Activated T-helper 2 cell treated with anti-CD3 and anti-CD28 coated beads, Interferon-gamma antibody, Interleukin-2, Interleukin-4, amounts not matched to agents 10 μg/mL and 5 μg/mL and 100 μg/mL, durations not matched to agents 14 hours and 24 hours and 36 hours (primary cell): ENCODE measurements at places on chromosomes 16 and 17. TPM values are rescaled to one million over a fixed set of nuclear protein-coding genes. Genes with fewer than 3 reads are reported as not detected.

DNA sequence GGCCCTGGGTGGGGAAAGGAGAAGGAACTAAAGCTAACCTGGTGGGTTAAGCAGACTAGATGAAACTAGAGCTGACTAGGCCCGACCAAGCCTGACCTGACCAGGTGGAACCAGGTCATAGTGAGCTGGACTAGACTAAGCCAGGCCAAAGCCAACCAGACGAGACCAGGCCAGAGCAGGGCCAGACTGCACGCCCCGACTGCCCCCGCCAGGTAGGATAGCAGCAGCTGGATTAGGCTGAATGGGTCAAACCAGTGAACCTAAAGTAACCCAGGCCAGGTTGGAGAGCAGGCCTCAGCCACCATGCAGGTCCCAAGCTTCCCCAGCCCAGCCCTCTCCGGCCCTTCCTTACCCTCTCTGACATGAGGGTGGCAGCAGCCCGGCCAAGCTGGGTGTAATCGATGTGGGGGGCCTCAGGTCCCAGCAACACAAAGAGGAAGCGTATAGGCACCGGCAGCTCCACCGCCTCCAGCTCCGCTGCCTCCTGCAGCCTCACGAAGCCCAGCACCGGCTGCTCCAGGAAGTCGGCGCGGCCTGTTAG is 9.1 kb downstream of the SLC4A1 start:
- no peaks in the 10 kb centered on the region for H3K27me3 ChIP-seq
- H3K4me1 ChIP-seq: no peaks in the 10 kb centered on the region
- H3K4me3 ChIP-seq: no peak overlapping the region
- no peak for DNase-seq

GRCh38 chr17:15361151-15361550 is 19.8 kb upstream of the TEKT3 start:
- no peaks in the 10 kb centered on the region for H3K4me1 ChIP-seq
- no peaks in the 10 kb centered on the region for H3K27me3 ChIP-seq
- H3K4me3 ChIP-seq: no peak overlapping the region
- H3K36me3 ChIP-seq: no peaks in the 10 kb centered on the region
- no peak for DNase-seq

- peak overlapping the region; percentile 95 for H3K4me3 ChIP-seq
- H3K27me3 ChIP-seq: no peaks in the 10 kb centered on the region
- H3K4me1 ChIP-seq: peaks cover 32% of the 10 kb centered on the region
- peaks cover 49% of the 10 kb centered on the region for H3K36me3 ChIP-seq
- peak; percentile 56 for DNase-seq
Measured at GRCh38 chr17:28949185-28950016, 1.9 kb downstream of the PHF12 start.

GRCh38 chr17:16820161-16820877 is 130.3 kb downstream of the CCDC144A start:
- no peaks in the 10 kb centered on the region for H3K4me1 ChIP-seq
- H3K27me3 ChIP-seq: no peaks in the 10 kb centered on the region

GRCh38 chr16:89063768-89064320 is 29.8 kb upstream of the ACSF3 start:
- no peak for DNase-seq
- H3K36me3 ChIP-seq: no peaks in the 10 kb centered on the region
- H3K4me1 ChIP-seq: no peaks in the 10 kb centered on the region
- H3K27me3 ChIP-seq: no peaks in the 10 kb centered on the region
- no peak overlapping the region for H3K27ac ChIP-seq

DNA sequence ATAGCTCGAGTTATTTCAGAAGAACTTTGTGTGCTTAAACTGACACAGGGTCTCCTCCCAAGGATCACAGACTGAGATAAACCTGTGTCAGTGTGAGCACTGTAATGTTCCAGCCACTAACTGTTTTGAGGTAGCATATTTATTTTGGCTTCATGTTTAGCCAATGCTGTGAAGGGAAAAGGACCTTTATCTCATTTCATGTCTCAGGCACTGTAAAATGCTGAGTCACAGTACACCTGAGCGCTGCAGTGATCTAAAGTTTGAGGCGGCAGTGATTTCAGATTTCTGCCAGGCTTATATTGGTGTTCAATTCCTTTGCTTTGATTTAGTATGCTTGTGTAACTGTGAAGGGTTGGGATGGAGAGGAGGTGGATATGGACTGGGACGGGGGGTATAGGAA is 3.1 kb upstream of the DNAJA2 start:
- peaks cover 30% of the 10 kb centered on the region for H3K4me1 ChIP-seq
- peak overlapping the region; percentile 8 for H3K27ac ChIP-seq
- H3K36me3 ChIP-seq: peaks cover 12% of the 10 kb centered on the region
- no peak for DNase-seq

- H3K36me3 ChIP-seq: peaks cover 34% of the 10 kb centered on the region
- H3K4me1 ChIP-seq: peaks cover 2% of the 10 kb centered on the region
- DNase-seq: no peak
- no peaks in the 10 kb centered on the region for H3K27me3 ChIP-seq
- H3K4me3 ChIP-seq: no peak overlapping the region
- no peak overlapping the region for H3K27ac ChIP-seq
Measured at GRCh38 chr17:62580947-62581346, 46.5 kb upstream of the MRC2 start.

DNA sequence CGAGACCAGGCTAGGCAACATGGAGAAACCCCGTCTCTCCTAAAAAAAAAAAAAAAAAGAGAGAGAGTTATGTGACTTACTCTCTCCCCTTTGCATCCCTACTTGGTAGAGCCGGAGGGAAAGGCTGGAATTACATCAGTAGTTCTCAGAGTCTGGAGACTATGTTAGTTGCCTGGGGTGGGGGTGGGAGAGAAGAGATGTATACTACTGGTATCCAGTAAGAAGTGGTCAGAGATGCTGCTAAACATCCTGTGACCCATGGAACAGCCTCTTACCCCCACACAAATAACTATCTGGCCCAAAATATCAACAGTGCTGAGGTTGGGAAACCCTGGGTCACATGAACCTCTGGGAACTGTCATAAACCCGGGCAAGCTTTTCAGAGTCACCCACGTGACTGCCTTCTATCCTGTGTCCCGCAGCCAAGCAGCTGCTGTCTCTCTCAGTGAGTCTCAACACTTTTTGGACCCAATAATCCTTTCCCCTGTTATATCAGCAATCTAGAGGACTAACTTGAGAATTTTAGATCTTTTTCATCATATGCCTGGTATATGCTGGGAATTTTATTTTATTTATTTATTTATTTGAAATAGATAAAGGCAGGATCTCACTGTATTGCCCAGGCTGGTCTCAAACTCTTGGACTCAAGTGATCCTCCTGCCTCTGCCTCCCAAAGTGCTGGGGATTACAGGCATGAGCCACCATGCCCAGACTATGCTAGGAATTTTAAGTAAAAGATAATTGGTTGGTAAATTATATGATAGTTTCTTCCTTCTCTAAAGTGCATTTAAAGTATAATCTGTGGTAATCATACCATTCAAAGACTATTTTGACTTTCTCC is 8.7 kb downstream of the EIF1 start:
- H3K4me1 ChIP-seq: peaks cover 17% of the 10 kb centered on the region
- no peak overlapping the region for H3K27ac ChIP-seq
- DNase-seq: no peak
- H3K36me3 ChIP-seq: peaks cover 26% of the 10 kb centered on the region
- no peak overlapping the region for H3K4me3 ChIP-seq

GRCh38 chr16:85243308-85243707 is 131.0 kb upstream of the CIBAR2 start:
- no peaks in the 10 kb centered on the region for H3K27me3 ChIP-seq
- DNase-seq: no peak
- no peaks in the 10 kb centered on the region for H3K4me1 ChIP-seq
- H3K4me3 ChIP-seq: no peak overlapping the region
- no peak overlapping the region for H3K27ac ChIP-seq
- no peaks in the 10 kb centered on the region for H3K36me3 ChIP-seq

- H3K4me1 ChIP-seq: no peaks in the 10 kb centered on the region
- H3K27me3 ChIP-seq: no peaks in the 10 kb centered on the region
- no peak overlapping the region for H3K4me3 ChIP-seq
Measured at GRCh38 chr17:71769850-71770249, 351.0 kb upstream of the SOX9 start.

GRCh38 chr17:9987779-9988585 is 82.9 kb upstream of the RCVRN start:
- H3K4me3 ChIP-seq: no peak overlapping the region
- H3K27me3 ChIP-seq: no peaks in the 10 kb centered on the region
- H3K27ac ChIP-seq: no peak overlapping the region
- H3K4me1 ChIP-seq: no peaks in the 10 kb centered on the region
- no peak for DNase-seq
- H3K36me3 ChIP-seq: no peaks in the 10 kb centered on the region

GRCh38 chr16:85296859-85297660 is 184.8 kb upstream of the CIBAR2 start:
- DNase-seq: peak; percentile 49
- H3K4me1 ChIP-seq: peaks cover 2% of the 10 kb centered on the region
- H3K4me3 ChIP-seq: no peak overlapping the region
- no peaks in the 10 kb centered on the region for H3K36me3 ChIP-seq
- peaks cover 4% of the 10 kb centered on the region for H3K27me3 ChIP-seq
- H3K27ac ChIP-seq: no peak overlapping the region

DNA sequence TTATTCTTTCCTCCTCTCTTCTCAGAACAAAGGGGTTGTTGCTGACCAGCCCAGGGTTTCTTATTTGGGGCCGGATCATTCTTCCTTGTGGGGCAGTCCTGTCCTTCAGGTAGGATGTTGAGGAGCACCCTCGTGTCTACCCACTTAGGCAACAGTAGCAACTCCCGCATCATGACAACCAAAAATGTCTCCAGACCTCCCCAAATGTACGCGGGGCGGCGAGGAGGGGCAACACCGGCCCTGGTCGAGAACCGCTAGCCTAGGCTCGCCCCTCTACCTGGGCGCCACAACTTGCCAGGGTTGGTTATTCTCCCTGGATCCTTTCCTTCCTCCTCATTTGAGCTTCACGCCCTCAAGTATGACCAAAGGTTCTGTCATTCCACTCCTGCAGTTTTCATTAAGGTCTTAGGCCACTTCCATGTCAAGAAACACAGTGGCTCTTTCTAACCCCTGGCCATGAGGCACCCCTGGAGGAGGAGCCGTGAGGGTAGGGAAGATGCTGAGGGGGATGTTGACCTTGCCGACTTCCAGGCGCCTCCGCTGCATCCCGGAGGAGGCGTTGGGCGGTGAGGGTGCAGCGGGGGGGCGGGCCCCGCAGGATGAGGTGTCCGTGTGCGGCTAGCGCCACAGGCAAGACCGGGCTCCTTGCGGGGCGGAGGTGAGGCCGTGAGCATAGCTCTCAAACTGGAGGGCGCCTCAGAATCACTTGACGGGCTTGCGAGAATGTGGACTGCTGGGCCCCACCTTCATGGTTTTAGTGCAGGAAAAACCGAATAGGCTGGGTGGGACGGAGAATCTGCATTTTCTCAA is 712 bp upstream of the SPECC1 start:
- H3K27me3 ChIP-seq: peaks cover 48% of the 10 kb centered on the region
- peak overlapping the region; percentile 85 for H3K4me3 ChIP-seq
- H3K27ac ChIP-seq: no peak overlapping the region
- H3K4me1 ChIP-seq: peaks cover 15% of the 10 kb centered on the region

- H3K4me1 ChIP-seq: peaks cover 18% of the 10 kb centered on the region
- peak overlapping the region; percentile 63 for H3K27ac ChIP-seq
- peaks cover 36% of the 10 kb centered on the region for H3K36me3 ChIP-seq
Measured at GRCh38 chr17:50482516-50482915, 3.9 kb downstream of the RSAD1 start.

GRCh38 chr16:71781741-71782140 is 26.9 kb downstream of the AP1G1 start:
- H3K27ac ChIP-seq: no peak overlapping the region
- no peak for DNase-seq
- no peak overlapping the region for H3K4me3 ChIP-seq
- peaks cover 10% of the 10 kb centered on the region for H3K4me1 ChIP-seq
- peaks cover 41% of the 10 kb centered on the region for H3K36me3 ChIP-seq

DNA sequence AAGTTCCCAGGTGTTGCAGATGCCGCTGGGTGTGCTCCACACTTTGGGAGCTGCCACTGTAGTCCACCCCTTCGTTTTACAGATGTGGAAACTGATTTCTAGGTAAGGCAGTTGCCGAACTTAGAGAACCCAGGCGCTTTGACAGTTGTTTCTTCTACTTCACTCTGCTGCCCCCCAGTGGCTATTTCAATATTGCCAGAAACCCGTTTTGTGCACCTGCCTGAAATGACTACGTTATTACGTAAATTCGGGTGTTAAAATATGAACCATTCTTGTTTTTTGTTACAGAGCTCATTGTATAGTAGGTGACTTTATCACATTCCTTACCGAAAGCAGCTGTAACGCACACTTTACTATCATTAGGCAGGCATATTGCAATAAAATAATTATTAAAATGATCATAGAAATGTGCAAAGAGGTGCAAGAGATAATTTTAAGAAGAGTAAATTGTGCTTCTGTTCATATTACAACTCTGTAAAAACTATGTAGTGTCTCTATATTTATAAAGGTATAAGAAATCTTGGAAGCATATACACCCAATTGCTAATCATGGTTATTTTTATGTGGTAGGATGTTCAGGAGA is 44.9 kb downstream of the OTOA start:
- H3K27ac ChIP-seq: no peak overlapping the region
- H3K36me3 ChIP-seq: no peaks in the 10 kb centered on the region
- H3K4me1 ChIP-seq: peaks cover 5% of the 10 kb centered on the region
- H3K27me3 ChIP-seq: peaks cover 2% of the 10 kb centered on the region
- DNase-seq: peak; percentile 71

DNA sequence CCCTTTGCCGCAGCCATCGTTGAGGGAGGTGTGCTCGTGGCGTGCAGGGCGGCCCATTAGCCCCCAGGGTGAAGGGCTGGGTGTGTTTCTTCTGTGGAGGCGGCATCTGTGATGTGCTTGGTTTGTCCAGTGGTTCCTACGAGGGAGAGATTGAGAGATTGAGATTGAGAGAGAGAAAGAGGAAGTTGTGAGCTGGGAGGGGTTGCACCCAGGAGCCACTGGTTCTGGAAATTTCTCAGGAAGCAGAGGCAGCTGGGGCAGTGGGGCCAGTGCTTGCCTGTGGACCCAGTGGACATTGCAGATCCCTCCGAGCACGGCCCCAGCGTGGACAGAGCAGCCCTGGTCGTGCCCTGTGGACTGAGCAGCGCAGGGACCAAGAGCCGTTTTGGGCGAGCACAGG is 72.0 kb upstream of the ZNF750 start:
- peaks cover 14% of the 10 kb centered on the region for H3K4me1 ChIP-seq
- peak overlapping the region; percentile 31 for H3K27ac ChIP-seq
- DNase-seq: no peak
- no peaks in the 10 kb centered on the region for H3K27me3 ChIP-seq

Gene PDIA2
- total RNA-seq: not detected in 2 replicates

Gene RNF43
- total RNA-seq: 20.5 and 23.9 TPM in 2 replicates

Gene SOX15
- 0.21 and 0.60 TPM in 2 replicates for total RNA-seq

Gene KLHL11
- 44.3 and 46.0 TPM in 2 replicates for total RNA-seq

Gene NACA2
- not detected in 2 replicates for total RNA-seq

Gene INCA1
- 0.43 and 0.53 TPM in 2 replicates for total RNA-seq

Gene KRTAP1-1
- total RNA-seq: not detected in 2 replicates

Gene LHX1
- total RNA-seq: 0.23 and 0.37 TPM in 2 replicates

Gene MATCAP1
- total RNA-seq: 57.1 and 59.5 TPM in 2 replicates

Gene TIMP2
- total RNA-seq: 0.71 and 0.84 TPM in 2 replicates

Gene MMP2
- 0.11 and 0.34 TPM in 2 replicates for total RNA-seq

Gene KRT39
- not detected in 2 replicates for total RNA-seq

Gene AANAT
- 0.18 TPM in 1 of 2 replicates, not detected in the other for total RNA-seq

Gene RNF222
- not detected in 2 replicates for total RNA-seq

Gene NEUROD2
- total RNA-seq: not detected in 2 replicates
